ENCODE measurements at places on chromosomes 7 and 10.

DNA sequence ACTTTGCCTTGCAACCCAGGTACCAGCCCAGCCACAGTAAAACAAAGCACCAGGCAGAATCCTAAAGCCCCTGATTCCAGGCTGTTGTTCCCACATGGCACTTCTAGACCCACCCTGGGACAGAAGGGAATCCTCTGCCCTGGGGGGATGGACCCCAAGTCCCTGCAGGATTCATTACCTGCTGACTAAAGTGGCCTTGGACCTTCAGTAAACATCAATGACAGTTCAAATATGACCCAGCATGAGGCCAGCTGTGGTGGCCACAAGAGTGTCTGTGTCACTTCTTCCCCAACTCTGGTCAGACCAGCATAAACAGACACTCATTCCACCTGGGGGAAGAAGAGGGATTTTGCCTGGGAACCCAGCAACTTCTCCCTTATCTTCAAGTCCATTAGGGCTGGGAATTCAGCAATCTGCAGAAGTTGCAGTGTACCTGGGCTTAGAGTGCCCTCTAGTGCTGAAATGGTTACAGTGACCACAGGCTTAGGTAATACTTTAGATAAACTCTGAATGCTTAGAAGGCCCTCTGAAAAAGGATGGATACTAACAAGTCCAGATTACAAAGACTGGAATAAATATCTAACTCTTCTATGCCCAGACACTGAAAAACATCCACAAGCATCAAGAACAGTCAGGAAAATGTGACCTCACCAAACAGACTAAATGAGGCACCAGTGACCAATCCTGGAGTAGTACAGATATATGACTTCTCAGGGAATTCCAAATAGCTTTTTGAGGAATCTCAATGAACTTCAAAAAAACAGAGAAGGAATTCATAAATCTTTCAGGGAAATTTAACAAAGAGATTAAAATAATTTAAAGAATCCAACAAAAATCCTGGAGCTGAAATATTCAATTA lies 108.5 kb upstream of the TMEM168 start:
- DNase-seq, result peak; percentile 39

DNA sequence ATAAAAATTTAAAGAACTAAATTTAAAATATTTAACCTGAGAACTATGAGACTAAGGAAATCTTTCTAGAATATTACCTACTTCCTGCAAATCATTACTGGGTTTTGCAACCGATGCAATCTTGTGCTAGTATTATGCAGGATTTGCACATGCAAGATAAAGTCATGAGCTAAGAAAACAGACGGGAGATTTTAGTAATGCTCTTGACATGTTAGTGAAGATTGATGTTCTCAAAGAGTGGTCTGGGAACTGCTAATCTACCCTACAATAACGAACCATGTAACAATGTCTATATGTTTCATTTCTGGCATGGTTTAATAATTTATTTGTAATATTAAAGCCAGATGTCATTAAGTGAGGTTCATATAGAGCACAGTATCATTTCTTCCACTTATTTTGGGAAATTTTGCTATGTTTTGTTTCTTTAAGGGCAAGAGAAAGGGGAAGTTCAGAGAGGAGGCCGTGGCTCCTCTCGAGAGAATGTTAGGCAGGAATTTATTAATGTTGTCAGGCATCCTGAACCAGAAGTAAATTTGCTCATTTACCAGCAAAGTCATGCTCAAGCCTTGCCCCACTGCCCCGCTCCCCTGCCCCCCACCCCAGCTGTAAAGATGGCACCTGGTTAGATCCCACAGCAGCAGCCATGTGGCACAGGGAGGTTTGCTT lies 22.8 kb downstream of the LRRC17 start:
- no peak for DNase-seq

DNA sequence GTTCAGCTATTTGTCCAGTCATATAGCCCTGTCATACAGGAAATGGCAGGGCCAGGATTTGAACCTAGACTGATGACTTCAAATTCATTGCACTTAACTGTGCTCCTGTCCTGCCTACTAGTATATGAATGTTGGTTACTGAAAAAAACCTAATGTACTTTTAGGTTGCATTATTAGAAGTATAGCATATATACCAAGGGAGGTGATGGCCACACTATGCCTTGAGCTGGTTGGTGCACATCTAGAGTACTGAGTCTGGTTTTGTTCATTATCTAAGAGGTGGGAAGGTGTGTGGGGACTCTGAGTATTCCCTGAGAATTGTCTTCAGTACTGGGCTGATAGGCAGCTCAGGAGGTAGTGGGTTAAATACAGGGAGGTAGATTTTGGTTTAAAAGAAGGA lies 88.0 kb downstream of the NEURL1 start:
- no peak for DNase-seq

GRCh38 chr7:139913021-139913844 lies 84.2 kb downstream of the TBXAS1 start:
- no peak for DNase-seq

- no peak for DNase-seq
Observed at GRCh38 chr7:29847496-29847895, 41.2 kb downstream of the WIPF3 start.

Data from GM13977 (cell line).